ENCODE measurements at places on chromosomes 3 and 15.

- peak; percentile 33 for DNase-seq
Observed at GRCh38 chr15:101528108-101528916, 38.8 kb upstream of the PCSK6 start.

- DNase-seq: no peak
Observed at GRCh38 chr15:20106026-20106425, 435.6 kb downstream of the GOLGA6L6 start.

- DNase-seq: no peak
Observed at GRCh38 chr15:45123397-45123796, 6.3 kb downstream of the DUOXA1 start.

- DNase-seq: no peak
Observed at GRCh38 chr15:94021621-94022320, 209.6 kb upstream of the MCTP2 start.
